ENCODE measurements at places on chromosomes 3 and 15.
A peak's percentile ranks its signal among the peaks of the same experiment; 100 is the strongest.

DNA sequence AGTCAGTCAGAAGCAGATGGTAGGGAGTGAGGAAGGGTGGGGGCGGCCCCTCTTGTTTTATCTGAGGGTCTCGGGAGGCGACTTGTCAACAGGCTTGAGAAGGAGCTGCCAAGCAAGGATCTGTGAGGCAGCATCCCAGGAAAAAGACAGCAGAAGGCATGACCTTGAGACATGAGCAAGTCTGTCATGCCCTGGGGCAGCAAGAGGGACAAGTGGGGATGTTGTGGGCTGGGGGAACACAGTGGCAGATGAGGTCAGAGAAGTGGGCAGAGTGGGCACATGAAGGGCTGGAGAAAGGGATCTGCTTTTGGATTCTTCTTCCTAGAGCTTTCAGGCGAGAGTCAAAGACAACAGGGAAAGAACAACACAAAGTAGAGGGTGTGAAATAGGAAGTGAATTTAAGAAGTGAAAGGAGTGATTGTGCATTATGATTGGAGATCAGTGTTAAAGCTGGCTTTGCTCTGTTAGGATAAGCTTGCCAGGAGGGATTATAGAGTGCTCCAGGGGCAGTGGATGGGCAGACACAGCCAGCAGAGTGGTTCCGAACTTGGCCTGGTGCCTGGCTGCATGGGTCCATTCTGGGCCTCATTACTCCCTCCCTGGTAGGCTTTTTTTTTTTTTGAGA, 73.3 kb downstream of the USP13 start:
- no peak for DNase-seq

DNA sequence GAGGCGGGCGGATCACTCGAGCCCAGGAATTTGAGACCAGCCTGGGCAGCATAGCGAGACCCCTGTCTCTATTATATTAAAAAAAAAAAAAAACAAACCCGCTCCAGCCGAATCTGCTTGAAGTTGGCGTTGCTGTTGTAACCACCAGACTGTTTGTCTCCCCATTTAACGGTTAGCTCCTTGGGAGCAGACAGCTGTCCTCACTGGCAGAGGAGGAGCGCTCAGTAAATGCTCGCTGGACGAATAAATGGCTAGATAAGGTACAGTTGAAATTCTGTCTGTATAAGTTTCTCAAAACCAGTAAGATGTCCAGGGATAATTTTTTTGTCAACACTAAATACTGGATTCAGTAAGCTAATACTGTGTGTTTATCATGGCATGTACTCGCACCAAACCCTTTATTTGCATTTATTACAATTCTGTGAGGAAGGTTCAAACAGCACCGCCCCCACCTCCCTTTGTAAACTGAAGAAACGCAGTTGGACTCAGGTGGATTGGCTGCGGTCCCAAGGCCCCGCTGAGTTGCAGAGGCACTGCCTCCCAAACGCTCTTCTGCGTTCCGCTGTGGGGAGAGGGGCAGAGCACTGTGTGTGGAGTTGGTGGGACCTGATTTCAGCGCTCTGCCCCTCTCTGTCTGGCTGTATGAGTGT, 1.1 kb downstream of the RCCD1 start:
- DNase-seq = no peak

GRCh38 chr3:112582244-112582874, 20.5 kb downstream of the SLC35A5 start:
- DNase-seq = no peak

DNA sequence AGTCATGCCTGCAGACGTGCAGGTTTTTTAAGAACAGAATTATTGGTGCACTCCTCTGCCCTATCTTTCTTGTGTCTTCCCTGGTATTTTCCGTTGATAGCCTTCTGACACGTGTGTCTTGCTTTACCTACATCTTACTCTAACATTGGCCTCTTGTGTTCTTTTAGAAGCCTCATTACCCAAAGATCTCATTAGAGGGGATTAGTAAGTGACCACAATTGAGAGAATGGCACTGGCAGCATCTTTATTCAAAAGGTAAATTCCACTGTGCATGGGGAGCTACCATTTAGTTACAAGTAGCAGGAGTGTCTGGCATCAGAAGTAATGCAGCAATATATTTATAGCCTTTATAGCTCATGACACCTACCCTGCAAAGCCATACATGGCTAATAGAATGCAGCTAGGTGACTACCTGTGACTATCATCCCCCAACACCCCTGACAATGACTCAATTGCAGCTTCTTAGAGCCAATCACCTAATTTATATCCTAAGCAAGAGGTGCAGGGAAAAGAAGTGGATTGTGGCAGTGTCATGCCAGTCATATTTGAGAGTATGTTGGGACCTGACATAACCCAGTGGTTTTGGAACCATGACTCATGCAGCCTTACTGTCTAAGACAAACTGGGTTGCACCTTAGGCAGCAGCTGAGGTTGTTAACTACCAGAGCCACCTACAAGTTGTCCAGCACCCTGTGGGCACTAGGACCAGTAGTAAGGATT, 164.8 kb downstream of the GRM7 start:
- DNase-seq = no peak

- DNase-seq = no peak
Observed at GRCh38 chr3:176814285-176814684, 383.0 kb downstream of the TBL1XR1 start.

GRCh38 chr3:76311941-76312340, 526.6 kb upstream of the ZNF717 start:
- no peak for DNase-seq

GRCh38 chr3:126442094-126442855, 33.4 kb downstream of the ZXDC start:
- DNase-seq = no peak

GRCh38 chr15:87498560-87498959, 758.0 kb downstream of the NTRK3 start:
- no peak for DNase-seq

DNA sequence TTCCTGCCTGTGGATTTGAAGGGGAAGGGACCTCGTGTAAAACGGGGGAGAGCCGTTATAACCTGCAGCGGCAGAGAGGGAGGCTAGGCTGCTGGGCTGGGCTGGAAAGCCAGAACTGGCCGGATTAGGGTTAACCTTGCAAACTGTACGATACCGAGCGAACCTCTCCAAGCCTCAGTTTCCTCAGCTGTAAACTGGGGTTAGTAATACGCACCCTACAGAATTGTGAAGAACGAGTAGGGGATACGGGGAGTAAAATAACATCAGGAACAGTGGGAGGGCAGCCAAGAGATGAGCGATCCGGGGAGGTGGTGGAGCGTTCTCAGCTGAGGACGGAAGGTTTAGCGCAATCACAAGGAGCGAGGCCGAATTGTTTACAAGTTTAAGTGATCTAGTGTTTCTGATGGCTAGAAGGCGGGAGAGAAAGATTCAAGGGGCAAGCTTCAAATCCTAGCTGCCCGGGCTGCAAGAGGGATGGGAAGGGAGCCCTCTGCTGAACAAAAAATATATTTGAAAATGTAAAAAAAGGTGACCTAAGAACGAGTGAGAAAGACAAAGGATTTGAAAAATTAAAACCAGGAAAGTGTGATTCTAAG, 768 bp upstream of the SEMA5B start:
- peak; percentile 65 for DNase-seq

DNA sequence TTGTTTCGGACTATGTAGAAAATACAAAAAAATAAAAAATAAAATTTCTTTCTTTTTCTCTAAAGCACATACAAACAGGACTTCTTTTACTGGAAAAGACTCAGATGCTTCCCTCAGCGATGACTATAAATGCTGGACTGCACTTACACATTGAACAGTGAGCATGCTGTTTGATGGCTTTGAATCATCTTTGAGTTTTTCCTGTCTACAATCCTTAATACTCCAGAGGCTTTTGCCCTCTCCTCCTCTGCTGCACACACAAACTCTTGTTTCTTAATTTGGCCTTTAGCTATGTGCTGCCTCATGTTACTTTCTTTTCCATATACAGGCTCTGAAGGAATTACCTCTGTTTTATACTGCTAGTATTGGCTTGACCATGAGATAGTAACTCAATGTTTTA, 575.1 kb downstream of the EPHA3 start:
- DNase-seq = no peak

DNA sequence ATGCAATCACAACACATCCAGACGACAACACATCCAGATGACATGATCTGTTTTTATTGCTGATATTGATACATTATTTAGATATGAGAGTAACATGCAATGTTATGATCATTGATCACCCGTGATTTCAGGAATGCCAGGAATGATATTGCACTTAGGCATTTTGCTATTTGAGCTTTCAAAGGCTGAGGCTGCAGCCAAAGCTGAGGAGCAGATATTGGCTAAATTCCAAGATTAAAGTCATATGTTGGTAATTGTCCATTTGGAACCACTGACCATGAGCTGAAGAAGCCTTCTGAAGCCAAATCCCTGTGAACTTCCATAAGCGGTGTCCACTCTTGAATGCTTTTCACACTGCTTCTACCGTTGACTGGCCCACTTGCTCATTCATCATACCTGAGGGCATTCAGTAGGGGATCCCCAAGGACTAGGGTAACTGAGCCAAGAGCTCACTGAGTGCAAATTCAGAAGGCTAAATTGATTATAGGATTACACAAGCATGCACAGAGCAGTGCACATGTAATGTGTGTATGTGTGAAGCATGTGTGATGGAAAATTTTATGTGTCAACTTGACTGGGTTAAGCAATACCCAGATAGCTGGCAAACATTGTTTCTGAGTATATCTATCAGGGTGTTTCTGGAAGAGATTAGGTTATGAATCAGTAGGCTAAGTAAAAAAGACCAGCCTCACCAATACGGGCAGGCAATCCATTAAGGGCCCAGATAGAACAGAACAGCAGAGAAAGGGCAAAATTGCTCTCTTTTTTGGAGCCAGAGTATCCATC, 92.1 kb upstream of the PLAAT1 start:
- DNase-seq = no peak

GRCh38 chr3:147934451-147935180, 525.5 kb downstream of the ZIC1 start:
- no peak for DNase-seq

DNA sequence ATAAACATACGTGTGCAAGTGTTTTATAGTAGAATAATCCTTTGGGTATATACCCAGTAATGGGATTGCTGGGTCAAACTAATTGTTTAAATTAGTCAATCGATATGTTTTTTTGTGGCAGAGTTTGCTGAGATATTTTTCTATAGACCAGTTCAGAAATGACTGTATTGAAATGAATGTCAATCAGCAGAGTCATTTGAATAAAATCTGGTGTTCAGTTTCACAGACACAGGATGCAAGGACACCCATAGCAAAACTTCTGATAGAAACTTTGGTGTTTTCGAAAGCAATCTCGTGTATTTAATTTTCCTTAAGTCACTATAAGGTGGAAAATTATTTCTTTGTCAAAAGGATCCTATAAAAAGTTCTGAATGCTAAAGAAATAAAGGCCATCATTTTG, 434.4 kb downstream of the RAP2B start:
- no peak for DNase-seq

- DNase-seq = no peak
Observed at GRCh38 chr3:105527535-105527934, 160.8 kb downstream of the ALCAM start.

DNA sequence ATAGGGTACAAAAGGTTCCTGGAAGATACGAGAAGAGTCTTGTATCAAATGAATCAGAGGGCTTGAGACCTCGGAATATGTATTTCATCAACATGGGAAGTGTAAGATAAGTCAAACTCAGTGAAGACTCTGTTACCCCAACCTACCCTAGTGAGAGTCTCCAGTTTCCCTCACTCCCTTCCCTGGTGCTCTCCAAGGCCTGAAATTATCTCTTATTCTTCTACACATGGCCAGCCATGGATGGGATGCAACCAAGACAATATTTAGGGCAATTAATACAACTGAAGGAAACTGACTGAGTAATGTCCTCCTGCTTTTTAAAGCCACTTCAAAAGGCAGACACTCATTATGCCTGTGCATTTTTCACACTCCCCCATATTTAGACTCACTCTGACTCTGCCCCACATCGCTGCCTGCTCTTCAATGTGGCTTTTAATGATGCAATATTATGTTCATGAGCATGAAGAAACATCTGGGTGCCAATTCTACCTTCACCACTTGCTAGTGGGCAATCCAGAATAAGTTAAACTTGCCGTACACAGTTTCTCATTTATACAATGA, 137.1 kb upstream of the THBS1 start:
- DNase-seq = no peak

GRCh38 chr3:146101538-146101937, 59.4 kb downstream of the PLOD2 start:
- no peak for DNase-seq

DNA sequence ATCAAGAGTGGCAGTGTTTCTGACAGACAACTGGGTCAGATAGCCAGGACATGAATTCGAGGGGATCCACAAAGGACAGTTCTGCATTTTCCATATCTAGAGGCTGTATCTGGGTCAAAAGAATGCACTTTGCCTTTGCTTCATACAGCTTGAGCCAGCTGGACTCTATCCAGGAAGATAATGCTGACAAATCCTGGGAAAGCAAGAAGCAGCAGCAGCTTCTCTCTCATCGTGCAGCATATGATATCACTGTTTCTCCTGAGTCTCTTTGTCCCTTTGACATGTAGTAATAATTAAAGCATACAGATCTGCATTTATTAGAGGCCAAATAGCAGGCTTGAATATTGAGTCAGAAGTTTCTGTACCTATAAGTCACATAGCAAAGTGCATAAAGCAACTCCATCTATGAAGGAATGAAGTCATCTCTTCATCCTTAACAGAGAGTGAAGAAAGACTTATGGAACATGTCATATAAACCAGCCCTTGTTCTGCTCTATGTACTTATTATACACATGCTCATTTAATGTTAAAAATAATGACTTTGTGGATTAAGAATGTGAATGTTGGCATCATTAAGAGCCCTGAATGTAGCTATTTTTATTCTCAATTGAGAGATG, 236.8 kb upstream of the GBE1 start:
- no peak for DNase-seq

DNA sequence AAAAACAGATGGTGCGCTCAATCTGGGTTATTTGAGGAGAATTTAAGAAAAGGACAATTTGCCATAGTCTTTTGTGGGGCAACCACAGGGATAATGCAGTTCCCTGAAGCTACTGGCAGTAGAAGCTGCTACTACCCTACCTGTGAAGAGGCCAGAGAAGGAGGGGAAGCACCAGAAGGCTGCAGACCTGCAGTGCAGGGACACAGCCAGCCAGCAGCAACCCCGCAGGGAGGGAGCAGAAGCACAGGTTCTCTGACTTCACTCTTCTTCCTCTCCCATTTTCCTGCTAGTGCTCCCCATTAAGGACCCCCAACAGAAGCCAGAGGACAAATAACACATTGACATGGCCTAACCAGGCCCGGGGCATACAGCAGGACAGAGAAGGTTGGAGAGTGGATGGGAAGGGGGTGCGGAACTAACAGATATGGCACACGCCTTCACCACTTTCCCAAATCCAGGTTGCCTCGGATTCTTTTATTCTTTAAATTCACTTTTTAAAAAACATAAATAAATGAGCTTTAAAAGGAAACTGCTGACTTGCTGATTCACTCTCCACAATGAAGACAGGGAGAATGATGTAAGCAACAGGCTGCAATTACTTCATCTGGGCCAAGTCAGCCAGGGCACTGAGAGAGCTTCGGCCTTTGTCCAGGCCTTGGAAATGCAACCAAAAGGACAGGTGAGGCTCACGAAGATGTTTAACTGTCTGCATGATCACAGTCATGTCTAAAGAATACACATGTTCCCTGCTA, 30.1 kb downstream of the POPDC2 start:
- no peak for DNase-seq

Measured in left renal cortex interstitium (tissue), 4 donors.